Activated T-cell treated with anti-CD3 and anti-CD28 coated beads, Interleukin-2, amount 50 U/mL, for 4 hours (primary cell): ENCODE measurements at places on chromosomes 13 and 19.

GRCh38 chr13:49711218-49711863 lies 20.1 kb upstream of the EBPL start:
- no peak for DNase-seq

GRCh38 chr19:31512181-31512970 lies 163.1 kb upstream of the TSHZ3 start:
- no peak for DNase-seq

DNA sequence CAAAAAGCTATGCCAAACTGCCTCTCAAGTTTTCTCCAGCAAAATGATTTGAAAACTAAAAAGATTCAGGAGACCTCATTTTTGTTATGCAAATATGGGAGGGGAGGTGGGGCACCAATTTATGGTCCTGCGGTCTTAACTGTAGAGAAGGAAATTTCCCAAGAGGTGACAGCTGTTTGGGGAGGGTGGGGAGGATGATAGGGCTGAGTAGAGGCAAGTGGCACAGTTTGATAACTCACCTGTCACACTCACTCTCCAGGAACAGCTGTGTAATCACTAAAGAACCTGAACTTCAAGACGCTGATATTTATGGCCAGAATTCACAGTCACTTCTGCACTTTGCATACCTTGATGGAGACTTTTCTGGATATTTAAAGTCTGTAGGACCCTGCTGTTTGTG lies 232.9 kb upstream of the STARD13 start:
- DNase-seq, result no peak

- no peak for DNase-seq
Measured at GRCh38 chr13:99320693-99321481, 13.7 kb upstream of the GPR183 start.

DNA sequence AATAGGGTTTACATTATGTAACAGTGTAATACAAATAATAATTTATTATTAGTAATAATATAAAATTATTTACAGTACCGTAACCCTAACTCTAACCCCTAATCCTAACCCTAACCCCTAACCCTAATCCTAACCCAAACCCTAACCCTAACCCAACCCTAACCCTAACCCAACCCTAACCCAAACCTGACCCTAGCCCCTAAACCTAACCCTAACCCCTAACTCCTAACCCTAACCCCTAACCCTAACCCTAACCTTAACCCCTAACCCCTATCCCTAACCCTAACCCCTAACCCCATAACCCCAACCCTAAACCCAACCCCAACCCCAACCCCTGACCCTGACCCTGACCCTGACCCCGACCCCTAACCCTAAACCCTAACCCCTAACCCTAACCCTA lies 45.7 kb downstream of the PLPP2 start:
- no peak for DNase-seq

- peak; percentile 32 for DNase-seq
Measured at GRCh38 chr13:29543230-29544215, 52.0 kb downstream of the SLC7A1 start.

GRCh38 chr19:885536-886224 lies 7.3 kb downstream of the MED16 start:
- no peak for DNase-seq

DNA sequence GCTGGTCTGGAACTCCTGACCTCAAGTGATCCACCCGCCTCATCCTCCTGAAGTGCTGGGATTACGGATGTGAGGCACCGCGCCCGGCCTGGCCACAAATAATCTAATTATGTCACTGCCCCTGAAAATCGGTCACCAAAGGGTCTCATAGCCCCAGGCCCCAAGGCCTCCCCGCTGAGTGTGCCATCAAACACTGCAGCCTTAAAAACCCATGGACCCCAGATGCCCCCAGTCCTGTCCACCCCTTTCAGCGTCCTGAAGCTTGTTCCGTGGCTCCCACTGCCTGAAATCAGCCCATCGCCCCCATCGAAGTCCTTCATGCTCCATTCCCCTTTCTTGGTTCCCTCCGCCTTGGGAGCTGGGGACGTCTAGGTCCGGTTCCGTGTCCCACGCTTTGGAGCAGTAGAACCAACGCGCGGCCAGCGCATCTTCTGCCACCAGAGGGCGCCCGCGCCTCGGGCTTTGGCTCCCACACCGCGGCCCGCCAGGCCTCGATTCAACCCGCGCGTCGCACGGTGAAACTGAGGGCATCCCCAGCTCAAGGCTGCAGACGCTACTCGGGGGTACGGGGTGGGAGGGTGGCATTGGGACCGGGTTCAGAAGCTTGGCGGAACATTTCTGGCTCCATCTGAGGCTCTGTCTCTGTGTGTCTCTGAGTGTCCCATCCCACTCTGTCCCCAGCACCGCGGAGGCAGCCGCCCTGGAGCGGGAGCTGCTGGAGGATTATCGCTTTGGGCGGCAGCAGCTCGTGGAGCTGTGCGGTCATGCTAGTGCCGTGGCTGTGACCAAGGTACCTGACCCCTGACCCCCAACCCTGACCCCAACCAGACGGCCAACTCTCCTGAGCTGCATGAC lies 3.5 kb downstream of the YJEFN3 start:
- DNase-seq, result peak; percentile 90

DNA sequence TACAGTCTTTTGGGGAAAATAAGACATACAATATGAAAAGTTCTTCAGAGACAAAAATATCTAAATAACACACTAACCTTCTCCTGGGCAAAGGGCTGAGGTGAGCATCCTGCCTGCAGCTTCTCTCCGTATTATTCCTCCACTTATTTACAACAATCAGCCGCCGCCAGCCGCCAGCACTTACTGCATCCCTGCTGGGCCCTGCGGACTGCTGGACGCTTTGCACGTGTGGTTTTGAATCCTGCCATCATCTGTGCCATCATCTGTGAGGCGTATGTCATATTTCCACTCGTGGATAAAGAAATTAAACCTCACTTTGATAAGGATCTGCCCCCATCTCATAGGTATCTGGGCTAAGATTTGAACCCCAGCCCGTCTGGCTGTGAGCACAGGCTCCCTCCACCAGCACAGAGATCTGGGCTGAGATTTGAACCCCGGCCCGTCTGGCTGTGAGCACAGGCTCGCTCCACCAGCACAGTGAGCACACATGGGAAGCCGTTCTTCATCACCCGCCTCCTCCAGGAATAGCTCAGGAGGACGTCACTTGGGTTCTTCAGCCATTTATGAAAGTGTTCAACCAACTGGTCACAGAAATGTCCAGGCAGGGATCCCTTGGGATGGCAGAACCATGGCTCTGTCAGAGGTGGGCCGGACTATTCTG lies 35.2 kb upstream of the TUBGCP3 start:
- no peak for DNase-seq

DNA sequence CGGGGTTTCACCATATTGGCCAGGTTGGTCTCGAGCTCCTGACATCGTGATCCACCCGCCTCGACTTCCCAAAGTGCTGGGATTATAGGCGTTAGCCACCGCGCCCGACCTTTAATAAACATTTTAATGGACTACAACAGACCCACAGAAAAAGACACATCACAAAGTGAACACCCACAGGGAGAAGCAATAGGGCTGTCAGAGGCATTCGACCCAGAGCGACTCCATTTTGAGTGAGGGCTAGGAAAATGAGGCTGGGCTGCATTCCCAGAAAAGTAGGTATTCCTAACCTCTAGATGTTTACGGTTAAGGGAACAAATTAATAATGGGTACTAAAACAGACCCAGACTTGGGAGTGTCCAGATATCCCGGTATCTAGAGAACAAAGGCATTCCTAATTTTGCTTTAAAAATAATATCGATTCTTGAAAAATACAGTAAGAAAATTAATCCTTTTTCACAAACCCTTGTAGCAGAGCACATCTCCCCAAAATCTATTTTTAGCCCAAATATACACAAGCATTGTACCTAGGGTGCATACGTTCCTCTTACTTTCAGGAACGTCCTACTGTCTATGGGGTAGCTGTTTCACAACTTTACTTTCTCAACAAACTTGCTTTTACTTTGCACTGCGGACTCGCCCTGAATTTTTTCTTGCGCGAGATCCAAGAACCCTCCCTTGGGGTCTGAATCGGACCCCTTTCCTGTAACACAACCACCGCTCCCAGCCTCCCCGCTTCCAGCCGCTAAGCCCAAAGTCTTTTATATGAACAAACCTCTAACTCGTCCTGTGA lies 811 bp upstream of the ZNF8 start:
- no peak for DNase-seq

GRCh38 chr19:47056411-47056810 lies 8.0 kb upstream of the TMEM160 start:
- DNase-seq, result no peak

DNA sequence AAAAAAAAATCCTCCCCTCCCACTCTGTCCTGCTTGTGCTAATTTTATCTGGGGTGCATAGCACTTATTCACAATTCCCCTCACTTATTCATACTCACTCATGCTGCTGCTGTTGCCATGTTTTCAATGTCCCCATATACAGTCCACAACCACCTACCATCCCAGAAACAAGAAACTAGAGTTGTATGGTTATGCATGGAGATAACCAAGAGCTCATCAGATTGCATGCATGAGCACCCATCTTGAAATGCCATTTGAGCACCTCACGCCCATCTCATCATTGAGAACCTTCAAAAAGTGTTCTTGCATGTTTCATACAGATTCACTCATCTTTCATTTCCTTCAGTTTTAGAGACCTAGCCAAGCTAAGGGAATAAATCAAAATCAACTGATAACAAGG lies 15.1 kb upstream of the N4BP2L2 start:
- no peak for DNase-seq

- DNase-seq, result no peak
Measured at GRCh38 chr13:38394777-38395496, 45.3 kb downstream of the UFM1 start.
